Cortex of kidney (tissue), 1 donor: ENCODE measurements at places on chromosomes 1 and 21.

DNA sequence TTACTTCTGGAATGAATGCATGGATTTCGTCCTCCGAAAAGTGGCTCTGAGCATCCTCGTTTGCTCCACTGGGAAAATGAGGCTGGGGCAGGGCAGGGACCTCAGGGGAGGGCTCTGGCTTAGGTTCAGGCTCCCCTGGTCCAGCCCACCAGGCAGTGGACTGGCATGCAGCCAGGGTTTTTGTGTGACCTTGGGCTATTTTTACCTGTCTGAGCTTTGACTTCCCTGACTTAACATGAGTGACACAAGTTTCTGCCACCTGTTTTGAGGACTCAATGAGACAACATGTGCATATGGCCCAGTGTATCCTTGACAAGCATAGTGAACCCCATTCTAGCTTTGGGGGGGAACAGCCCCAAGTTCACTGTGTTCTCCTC, 32.6 kb upstream of the EDN2 start:
- DNase-seq = no peak

GRCh38 chr1:229326601-229327000, 16.2 kb downstream of the CCSAP start:
- no peak for DNase-seq

DNA sequence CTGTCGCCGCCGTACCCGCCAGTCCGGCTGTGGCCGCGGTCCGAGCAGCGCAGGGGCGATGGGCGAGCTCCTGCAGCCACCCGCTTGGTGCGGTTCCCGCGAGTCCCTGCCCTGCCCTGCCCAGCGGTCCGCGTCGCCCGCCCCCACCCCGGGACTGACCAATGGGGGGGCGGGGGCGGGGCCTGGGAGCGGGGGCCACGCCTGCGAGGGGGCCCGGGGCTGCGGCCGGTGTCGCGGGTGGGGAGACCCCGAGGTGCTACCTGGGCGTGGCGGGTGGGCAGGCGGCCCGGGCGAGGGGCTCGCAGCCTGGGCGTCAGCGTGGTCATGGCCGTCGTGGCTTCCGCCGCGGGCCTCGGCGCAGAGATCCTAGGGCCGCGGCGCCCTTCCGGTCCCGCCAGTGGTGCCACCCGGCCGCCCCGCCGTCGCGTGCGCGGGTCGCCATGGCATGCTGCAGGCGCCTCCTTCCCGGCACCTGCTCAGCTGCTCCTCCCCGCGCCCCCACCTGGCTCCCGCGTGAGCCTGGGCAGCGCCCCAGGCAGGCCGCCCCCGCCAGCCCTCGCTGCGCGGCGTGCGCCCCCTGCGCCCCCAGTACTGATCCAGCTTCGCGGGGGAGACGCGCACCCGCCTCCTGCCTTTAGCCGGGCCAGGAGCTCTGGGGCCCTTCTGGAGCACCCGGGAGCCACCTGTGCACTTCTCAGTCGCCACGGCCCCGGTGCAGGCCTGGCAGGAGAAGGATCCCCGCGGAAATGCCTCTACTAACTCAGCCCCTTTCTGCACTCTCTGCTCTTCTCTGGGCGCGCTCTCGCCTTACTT, at the start of gene BMP8B:
Gene BMP8B (minus strand): TSS at position 108 of the 813 bp plus-strand sequence. CDS start 380 bp downstream, outside the sequence.
- DNase-seq = no peak

DNA sequence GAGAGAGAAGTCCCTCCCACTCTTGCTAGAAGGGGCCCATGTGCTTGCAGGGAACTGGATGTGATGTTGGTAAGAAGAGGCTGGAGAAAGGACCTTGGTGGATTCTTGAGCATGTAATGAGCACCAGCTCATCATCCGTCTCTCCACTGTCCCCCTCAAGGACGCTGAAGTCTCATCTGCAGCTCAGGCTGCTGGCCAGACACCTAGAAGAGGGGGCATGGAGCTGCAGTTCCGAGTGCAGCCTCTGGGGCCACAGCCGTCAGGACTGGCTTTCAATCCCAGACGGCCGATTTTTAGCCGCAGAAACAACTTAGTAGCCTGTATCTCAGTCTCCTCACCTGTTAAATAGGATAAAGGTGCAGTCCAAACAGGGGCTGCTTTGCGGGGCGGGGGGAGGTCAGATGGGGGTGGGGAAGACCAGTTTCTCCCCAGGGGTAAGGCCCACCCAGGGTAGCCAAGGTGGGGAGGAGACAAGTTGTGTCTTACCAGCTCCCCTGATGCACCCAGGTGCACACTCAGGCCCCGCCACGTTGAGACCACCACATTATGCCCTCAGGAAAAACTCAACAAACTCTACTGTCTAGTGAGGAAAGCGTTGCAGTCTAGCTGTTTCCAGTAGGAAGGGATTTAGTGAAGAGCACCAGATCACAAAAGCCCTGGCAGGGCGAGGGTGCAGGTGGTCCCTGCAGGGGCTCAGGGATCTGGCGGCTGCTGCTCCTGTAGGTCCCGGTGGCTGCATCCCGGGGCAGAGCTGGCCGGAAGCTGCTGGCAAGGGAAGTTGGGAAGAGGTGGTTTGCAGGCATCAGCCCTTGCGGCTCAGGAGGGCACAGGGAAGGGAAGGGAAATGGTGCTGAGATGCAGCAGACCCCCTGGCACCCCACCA, 29.5 kb downstream of the LDLRAP1 start:
- no peak for DNase-seq

GRCh38 chr1:161182214-161182613, 4.9 kb upstream of the B4GALT3 start:
- DNase-seq = no peak

DNA sequence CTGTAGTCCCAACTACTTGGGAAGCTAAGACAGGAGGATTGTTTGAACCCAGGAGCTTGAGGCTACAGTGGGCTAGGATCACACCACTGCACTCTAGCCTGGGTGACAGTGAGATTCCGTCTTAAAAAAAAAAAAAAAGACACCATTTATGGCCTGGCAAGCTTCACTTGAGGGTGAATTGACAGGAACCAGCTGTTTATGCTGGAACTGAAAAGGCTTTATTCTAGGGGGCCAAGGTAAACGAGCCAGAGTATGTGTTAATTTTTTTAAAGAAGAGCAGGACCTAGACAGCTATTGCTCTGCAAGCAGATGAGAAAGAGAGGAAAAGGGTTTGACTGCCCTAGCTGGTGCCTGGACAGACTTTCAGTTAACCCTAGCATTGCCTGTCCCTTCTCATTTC, 37.0 kb downstream of the S100A6 start:
- DNase-seq = no peak

- DNase-seq = no peak
Observed at GRCh38 chr1:201551877-201552731, 13.2 kb downstream of the NAV1 start.

DNA sequence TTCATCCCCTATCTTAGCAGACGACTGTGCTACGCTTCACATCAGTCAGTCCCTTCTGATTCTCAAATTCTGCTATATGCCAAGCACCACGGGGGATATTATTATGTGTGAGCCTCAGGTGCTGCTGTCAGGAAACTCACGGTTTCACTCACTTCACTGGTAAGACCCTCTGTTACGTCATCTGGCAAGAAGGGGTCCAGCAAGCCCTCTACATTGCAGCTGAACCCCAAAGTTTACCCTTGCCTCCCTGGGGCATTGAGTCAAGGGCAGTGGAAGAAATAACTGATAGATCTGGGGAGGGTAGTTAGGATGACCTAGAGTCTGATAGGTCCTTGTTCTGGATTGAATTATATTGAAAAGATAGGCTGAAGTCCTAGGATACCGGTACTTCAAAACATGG, 237.4 kb downstream of the RRAGC start:
- no peak for DNase-seq

DNA sequence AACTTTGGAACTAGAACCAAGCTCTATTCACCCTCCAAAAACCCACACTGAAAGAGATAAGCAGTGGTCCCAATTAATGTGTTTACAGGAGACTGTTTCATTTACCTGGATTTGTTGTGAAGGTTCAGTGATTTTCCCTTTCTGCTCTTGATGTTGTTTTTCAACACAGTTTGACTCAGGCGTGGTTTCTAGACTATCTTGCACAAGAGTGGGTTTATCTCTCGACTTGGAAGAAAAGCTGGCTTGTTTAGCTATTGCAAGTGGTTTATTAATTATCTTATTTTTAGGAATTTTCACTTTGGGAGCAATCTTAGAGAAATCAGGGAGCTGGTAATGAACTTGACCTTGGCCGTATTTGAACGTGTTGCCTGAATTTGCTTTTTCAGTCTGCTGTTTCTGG, 5.3 kb downstream of the AKNAD1 start:
- no peak for DNase-seq

GRCh38 chr1:172003766-172004530, 162.7 kb downstream of the DNM3 start:
- DNase-seq = no peak

GRCh38 chr1:29490204-29490934, 254.0 kb downstream of the PTPRU start:
- no peak for DNase-seq
